NCI-H2029 (cell line): ENCODE measurements at places on chromosomes 1 and 21.

- DNase-seq = peak; percentile 11
These were observed 722 bp downstream of the LZIC start for GRCh38 chr1:9942399-9942938.

GRCh38 chr1:158329733-158330132 is 1.6 kb downstream of the CD1B start:
- no peak for DNase-seq

GRCh38 chr1:169107603-169108208 is 1.2 kb downstream of the ATP1B1 start:
- DNase-seq = no peak

DNA sequence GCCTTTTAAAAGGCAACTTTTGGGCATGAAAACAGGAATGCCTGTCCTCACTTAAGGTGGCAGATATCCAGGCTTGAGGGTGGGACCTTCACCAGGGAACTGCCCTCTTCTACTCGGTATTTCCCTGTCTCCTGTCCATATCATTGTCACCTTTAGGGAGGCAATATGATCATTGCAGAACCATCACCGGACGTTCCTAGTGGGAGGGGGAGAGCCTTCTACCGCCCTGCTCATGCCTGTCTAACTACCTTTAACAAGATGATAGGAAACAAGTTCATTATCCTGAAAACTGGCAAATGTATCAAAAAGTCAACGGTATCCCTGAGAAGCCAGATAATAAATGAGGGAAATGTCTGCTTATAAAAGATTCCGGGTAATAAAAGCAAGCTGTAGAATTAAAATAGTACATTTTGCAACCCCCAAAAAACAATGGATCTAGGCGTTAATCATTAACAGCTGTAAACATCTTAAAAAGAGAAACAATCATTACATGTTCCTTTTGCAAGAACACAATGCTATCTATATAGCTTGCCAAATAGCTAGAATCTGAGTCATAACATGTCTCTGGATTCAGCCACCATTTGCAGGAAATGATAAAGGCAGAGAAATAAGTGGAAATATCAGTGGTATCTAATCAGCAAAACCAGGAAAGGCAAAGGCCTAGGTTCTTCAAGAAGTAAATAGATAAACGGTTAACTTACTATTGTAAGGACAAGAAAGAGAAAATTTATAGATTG is 852.9 kb upstream of the ADGRL4 start:
- no peak for DNase-seq

GRCh38 chr1:41239988-41240610 is 2.0 kb downstream of the SCMH1 start:
- DNase-seq = peak; percentile 48
